Activated CD4-positive, alpha-beta T cell treated with anti-CD3 and anti-CD28 coated beads for 24 hours (primary cell): ENCODE measurements at places on chromosomes 5 and 9.

GRCh38 chr9:33799928-33800704 is 4.8 kb downstream of the PRSS3 start:
- no peak for DNase-seq

- no peak for DNase-seq
Observed at GRCh38 chr9:76415731-76416130, 21.5 kb upstream of the RFK start.

DNA sequence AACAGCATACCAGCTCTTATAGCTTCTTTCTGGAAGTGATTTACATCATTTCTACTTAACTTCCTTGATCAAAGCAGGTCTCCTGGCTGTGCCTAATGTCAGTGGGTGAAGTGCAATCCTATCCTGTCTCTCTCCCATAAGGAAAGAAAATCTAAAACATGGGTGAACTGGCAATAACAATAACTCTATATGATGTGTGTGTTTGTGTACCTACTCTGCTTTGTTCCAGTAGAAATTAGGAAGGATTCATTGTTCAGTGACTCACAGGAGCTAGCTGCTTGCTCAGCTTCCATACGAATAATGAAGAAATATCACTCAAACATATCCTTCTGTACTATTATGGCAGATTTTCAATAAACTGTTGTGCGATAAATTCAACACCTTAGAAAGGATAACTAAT is 123.7 kb downstream of the ADGRV1 start:
- DNase-seq = no peak

DNA sequence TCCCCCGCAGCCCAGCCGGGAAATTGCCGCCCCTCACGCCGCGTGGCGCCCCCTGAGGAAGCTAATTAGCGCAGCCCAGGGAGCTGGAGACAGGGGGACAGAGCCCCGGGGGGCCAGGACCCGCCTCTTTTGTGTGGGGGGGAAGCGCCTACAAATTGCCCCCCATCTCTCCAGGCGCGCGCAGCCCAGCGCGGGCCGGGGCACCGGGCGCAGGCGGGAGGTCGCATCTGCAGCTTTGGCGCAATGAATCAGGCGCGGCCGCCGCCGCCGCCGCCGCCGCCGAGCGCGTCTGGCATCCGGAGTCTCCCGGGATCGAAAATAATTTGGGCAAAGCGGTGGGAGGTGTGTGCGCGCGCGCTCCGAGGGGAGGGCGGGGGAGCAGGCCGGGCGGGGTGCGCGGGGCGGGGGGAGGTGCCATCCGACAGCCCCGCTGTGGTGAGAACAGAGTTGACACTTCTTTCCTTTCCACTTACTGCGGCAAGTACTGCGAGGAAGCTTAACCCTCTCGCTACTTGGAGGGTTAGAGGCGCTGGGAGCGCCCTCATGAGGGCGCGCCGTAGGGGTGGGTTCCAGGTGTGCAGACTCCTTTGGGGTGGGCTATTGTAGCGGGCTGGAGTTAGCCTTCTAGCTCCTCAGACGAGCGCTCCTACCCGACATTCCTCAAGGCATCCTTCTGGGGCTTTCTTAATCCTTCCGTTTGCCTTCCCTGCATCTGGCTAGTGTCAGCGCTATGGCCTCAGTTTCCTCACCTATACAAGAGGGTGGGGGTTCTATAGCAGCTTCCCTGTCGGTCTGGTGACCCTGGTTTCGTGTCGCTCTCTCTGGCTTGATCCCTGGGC is 63.1 kb downstream of the CXXC5 start:
- DNase-seq = peak; percentile 41

- peak; percentile 21 for DNase-seq
Observed at GRCh38 chr5:177982072-177982727, 13.8 kb downstream of the PROP1 start.

DNA sequence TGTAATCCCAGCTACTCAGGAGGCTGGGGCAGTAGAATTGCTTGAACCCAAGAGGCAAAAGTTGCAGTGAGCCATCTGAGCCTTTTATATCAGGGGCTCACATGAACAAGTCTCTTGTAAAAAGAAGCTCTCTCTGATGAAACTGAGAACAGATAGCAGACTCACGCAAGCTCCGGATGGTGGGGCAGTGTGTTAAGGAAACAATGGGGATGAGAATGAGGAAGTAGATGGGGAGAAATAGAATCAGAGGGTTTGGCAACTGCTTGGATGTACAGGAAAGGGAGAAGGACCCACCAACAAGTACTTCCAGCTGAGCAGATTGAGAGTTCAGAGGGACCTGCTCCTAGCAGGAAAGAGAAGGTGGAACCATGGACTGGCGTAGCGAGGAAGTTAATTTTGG is 18.6 kb downstream of the TMEM252 start:
- DNase-seq = no peak

GRCh38 chr9:88300556-88300955 is 87.7 kb upstream of the SPIN1 start:
- no peak for DNase-seq

- DNase-seq = no peak
Observed at GRCh38 chr9:26565118-26565517, 327.5 kb downstream of the CAAP1 start.

GRCh38 chr5:96254980-96255691 is 177.9 kb downstream of the PCSK1 start:
- DNase-seq = no peak

DNA sequence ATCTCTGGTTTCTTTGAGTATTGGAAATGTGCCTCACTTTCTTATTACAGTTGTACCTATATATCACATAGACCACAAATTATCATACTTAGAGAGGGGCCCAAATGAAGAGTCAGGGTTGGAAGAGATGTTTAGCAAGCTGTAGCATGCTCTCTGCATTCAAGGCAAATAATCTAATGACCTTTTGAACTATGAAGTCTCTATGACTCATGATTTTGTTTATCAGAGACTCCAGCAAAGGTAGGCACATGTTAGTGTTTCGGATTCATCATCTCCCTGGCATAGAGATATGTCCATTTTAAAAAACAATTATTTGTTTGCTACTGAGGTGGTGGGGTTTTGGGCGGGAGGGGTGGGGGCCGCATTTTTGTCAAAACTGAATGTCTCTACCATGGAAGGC is 2000.1 kb downstream of the EFNA5 start:
- no peak for DNase-seq

DNA sequence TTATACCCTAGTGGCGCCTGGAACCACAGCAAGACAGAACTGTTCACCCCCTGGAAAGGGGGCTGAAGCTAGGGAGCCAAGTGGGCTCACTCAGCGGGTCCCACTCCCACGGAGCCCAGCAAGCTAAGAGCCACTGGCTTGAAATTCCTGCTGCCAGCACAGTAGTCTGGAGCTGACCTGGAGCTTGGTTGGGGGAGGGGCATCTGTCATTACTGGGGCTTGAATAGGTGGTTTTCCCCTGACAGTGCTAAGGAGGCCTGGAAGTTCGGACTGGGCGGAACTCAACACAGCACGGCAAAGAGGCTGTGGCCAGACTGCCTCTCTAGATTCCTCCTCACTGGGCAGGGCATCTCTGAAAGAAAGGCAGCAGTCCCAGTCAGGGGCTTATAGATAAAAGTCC is 19.5 kb downstream of the BTNL3 start:
- DNase-seq = no peak

DNA sequence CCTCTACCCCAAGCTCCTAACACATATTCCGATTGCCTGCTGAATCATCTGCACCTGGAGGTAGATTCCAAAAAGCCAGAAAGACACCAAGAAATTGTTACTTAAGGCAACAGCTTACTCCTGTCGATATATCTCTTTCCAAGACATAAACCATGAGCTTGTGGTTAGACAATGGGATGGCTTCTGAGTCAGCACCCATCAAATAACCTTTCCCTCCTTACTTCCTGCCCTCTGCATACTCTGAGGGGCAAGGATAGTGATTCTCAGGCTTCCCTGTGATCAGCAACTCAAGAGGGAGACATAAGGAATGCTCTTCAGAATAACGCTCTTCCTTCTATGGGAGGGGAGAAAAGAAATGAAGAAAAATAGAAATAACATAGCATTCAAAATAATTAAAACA is 70.9 kb downstream of the TMEM215 start:
- no peak for DNase-seq

- no peak for DNase-seq
Observed at GRCh38 chr5:138754699-138755057, 1.5 kb downstream of the CTNNA1 start.

GRCh38 chr5:107040907-107041306 is 629.8 kb downstream of the EFNA5 start:
- DNase-seq = no peak

- no peak for DNase-seq
Observed at GRCh38 chr9:107545036-107545435, 55.5 kb upstream of the KLF4 start.

- no peak for DNase-seq
Observed at GRCh38 chr9:37466037-37466709, 923 bp upstream of the ZBTB5 start.
